ENCODE measurements at places on chromosomes 2 and 18.

DNA sequence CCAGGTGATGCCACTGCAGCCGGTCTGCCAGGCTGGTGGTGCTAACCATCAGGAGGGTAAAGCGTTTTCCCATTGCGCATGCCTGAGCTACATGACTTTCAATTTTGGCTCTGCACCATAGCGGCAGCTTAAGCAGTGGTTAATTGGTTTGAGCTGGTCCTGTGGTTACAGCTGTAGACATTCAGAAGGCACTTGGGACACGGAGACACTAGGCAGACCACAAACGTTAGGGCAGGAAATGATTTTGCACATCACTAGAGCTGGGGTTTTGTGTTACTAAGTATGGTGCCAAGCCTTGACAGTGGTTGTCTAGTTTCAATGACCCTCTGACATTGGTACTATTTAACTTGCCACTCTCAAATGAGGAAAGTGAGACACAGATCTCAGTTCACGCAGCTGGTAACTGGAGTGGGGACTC is 28.9 kb upstream of the CNOT11 start:
- peak; percentile 77 for DNase-seq

DNA sequence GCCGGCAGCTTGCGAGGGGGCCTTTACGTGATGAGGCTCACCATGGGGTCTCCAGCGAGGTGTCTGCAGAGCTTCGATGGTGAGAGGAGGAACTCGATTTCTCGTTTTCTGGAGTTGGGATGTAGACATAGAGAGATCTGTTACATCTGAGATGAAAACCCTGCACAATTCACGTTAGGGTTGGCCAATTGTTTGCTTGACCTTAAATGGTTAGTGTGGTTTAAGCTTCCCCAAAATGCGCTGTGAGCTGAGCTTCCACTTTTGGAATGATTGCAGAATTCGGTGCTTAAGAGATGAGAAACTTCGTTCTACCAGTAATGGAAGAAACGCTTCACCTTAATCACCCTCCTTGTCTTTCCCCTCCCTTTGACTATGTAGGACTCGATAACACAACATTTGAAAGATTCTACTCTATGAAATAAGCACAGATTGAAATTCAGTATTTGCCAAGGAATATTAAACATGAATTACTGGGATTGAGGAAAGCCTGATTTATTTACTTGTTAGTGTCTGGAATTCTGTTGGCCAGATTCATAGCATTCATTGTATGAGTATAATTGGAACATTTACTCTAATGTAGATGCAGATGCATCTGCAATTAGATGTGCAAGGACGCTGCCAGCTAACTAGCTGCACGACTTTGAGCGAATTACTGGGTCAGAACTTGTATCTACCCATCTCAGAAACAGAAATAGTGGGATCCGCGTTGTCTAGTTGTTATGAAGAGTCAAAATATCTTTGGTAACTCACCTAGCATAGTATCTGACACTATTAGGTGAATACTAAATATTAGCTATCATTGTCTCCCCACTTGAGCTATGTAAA is 1.6 kb upstream of the KLF7 start:
- DNase-seq, result no peak

GRCh38 chr2:168889635-168890005 is 610 bp downstream of the SPC25 start:
- no peak for DNase-seq

DNA sequence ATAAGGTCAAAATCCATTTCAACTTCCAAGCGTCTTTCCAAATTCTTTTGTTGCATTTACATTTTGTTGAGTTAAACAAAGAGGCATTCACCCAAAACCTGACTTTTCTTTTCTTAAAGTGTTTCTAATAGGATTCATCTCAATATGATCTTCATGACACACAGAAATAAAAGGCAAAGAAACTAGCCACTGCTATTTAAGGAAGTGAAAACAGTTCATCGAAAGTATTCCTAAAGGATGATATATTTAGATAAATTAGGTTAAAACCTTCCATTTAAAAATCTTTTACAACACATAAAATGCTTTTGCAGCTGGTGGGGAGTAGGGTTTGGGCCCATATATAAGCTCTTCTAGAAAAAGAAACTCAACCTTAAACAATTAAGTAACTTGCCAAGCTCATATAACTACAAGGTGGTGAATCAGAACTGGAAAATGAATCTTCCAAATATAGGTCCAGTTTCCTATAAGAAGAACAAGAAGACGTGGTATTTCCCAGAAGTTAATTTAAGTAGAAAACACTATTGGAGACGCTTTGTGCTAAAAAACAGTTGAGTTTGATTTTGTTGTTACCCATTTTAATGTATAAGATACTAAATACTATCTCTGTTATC is 336.0 kb upstream of the HNRNPA3 start:
- DNase-seq, result no peak

- no peak for DNase-seq
These were observed 411.2 kb downstream of the SOX11 start for GRCh38 chr2:6103372-6103771.

DNA sequence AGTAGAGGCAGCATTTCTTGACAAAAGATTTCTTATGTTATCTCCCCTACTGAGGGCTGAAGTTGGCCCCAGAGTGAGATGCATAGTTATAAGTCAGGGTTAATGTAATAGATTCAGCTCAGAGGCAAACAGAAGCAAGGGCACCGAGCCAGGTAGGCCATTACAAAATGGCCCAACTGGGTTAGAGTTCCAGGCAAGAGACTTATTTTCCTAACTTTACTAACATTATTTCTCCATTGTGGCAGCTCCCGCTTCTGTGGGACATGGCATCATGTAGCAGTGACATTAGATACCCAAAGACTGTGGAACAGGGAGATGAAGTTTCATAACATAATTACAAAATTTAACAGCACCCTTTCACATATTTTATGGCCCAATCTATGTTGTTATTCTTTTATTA is 27.1 kb downstream of the TSPYL6 start:
- DNase-seq, result no peak

DNA sequence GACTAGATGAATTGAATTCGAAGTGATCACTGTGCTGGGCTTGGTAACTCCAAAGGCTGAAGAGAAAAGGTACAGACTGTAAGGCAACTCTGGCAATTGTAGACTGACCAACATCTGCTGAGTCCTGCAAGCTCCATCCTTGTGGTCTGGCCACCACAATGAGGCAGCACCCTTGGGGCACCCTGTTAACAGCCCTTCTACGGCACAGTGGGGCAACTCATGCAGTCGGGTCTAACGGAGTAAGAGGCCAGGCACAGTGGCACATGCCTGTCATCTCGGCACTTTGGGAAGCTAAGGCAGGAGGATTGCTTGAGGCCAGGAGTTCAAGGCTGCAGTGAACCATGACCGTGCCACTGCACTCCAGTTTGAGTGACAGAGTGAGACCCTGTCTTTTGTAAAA is 126.8 kb downstream of the ZAP70 start:
- no peak for DNase-seq

GRCh38 chr2:240895656-240896388 is at the start of gene MAB21L4:
Gene MAB21L4 (minus strand): TSS chr2:240896156. CDS start chr2:240895997, 159 bp downstream.
- DNase-seq, result no peak

GRCh38 chr2:191756761-191757160 is 78.8 kb downstream of the NABP1 start:
- DNase-seq, result no peak

DNA sequence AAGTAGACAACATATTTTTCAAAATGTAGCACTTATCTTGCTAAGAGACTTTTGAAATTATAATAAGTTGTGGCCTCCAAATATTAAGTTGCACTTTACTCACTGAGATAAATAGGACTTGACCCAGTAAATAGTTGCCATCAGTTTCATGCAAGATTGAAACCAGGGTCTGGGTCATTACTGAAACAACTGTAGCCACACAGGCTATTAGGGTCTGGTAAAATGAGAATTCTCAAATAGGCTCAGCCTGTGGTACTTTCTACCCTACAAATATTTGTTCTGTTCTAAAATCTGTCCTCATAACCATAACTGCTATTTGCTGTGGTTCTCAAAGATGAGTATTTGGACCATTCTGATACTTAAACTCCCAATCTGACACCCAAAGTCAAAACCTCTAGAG is 115.4 kb upstream of the STK17B start:
- no peak for DNase-seq

DNA sequence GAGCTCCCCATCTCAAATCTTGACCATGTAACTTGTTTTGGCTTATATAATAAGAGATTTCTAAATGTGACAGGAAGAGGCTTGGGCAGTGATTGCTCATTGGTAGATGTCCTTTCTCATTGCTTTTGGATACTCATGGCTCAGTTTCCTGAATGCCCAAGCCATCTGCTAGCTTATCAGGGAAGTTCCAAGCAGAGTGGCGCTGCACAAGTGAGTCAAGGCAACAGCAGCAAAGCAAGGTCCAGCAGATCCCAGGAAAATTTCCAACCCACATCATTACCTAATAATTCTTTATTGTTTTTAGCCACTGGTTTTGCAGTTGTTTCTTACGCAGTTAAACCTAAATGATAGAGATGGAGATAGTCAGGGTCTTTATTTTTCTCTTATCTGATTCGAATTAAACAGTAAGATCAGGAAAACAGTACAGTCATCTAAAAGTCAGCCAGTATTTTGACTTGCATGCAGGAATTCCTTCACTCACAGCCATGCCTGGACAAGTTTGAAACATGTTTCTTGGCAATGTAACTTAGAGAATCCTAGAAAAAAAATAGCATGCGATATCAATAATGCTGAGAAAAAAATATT is 349.7 kb upstream of the TMEFF2 start:
- DNase-seq, result no peak

GRCh38 chr2:176642074-176642473 is 372.8 kb downstream of the MTX2 start:
- peak; percentile 30 for DNase-seq

DNA sequence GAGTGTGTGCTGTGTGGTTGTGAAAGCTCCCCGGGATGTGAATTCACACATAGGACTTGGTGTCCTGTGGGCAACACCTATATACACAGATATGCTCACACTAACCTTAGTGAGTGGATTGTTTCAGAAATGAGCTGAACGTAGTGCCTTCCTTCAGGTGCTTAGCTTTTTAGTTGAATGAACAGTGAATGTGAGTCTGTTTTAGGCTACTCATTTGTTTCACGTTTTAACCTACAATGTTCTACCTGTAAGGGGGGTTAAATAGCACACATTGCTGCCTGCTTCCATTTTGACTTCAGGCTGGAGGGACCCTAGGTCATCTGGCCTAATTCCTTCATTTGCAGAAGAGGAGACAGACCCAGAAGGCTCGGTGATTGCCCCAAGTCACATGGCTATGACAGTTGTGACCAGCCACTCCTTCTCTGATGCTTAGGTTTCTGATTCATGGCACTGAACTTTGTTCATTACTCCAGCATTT is 1.0 kb downstream of the PLEK start:
- DNase-seq, result no peak

DNA sequence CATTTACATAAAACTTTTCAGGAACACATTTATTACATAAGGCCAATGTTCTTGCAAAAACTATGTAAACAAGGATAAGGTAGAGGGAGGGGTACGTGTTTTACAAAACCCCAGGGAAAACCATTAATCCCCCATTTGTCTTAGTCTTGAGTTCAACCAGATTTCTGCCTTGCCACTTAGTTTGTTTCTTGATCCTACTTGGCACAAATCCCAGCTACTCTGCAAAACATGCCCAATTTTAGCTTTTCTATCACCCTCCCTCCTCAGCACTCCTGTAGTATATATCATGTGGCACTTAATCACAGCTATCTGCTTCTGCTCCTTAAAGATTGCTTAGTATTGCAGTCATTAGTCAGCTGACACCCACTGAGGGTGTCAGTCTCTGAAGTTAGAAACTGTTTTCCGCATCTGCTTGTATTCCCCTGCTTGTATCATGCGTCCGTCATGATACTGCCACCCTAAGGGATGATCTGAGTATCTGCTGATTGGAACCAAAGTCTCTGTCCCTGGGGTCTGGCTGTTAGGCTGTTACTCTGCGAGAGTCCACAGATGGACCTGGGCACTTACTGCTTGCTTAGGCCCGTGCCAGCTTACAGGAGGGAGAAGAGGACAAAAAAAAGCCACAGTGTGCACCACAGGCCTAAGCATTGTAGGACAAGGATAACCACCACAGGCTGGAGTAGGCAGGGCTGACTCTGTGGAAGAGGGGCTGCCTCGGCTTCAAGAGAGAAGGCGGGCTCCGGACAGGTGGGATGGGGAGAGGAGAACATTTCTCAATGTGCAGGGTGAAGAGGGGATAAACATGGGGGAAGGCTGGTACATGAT is 82.2 kb downstream of the EPAS1 start:
- no peak for DNase-seq

DNA sequence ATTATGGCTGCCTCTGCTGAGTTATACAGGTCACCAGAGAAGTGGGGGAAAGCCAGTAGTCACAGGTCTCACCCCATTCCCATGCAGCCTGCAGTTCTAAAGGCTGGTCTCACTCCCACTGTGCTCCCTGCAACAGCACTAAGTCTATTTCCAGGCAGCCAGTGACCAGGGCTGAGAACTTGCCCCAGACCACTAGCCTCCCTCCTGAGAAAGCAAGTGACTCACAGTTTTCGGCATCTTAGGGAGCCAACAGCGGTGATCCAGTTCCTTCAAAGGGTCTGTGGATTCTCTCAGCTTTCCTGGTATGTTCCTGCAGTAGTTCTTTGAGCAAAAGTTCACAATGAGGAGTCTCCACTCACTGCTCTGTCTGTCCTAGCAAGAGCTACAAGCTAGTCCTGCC is 329.6 kb upstream of the MAP2 start:
- DNase-seq, result no peak

DNA sequence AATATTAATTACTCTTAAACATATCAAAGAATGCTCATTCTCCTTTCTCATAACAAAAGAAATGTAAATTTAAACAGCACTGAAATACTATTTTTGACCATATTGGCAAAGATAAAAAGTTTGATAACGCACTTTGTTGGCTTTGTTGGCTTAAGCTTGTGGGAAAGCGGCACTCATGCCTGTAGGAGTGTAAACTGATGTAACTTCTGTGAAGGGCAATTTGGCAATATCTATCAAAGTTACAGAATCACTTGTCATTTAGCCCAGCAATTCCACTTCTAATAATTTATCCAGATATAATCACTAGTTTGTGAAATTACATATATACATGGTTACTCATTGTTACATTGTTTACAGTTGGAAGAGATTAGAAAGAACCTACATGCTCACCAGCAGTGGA is 311.8 kb upstream of the STON1 start:
- no peak for DNase-seq

DNA sequence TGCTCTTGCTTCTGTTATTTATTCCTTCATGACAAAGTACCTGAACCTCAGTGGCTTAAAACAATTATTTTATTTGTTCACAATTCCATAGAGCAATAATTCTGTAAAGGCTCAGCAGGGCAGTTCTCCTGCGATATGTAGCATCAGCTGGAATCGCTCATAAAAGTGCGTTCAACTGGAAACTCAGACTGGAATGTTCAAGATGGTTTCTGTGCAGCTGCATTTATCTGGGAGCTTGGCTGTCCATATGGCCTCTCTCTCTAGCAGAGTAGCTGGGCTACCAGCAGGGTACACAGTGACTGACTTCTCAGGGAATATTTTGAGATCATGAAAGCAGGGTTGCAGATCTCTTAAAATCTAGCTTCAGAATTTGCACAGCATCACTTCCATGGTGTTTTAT is 13.5 kb downstream of the CCDC121 start:
- no peak for DNase-seq

DNA sequence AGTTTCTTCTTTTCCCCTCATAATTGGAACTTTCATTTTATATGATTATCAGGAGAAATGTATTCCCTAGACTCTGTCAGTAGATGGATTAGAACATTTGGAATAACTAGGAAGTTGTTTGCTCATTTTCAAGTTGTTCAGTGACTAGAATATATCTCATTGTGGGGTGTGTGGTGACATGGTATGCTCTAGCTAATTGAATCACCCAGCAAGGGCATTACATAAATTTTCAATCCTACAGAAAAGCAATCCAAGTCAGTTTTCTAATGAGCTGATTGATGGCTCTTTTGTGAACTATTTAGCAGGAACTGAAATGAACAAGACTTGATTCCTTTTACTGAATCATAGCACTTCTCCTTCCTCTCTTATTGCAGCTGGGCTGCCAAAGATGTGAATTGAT is 461.4 kb downstream of the TGIF1 start:
- no peak for DNase-seq

Measured in GM06990 (cell line).